ENCODE measurements at places on chromosomes 16 and 17. TPM values are rescaled to one million over a fixed set of nuclear protein-coding genes. Genes with fewer than 3 reads are reported as not detected.

GRCh38 chr16:74192281-74192797, 104.3 kb upstream of the PSMD7 start:
- DNase-seq = no peak

DNA sequence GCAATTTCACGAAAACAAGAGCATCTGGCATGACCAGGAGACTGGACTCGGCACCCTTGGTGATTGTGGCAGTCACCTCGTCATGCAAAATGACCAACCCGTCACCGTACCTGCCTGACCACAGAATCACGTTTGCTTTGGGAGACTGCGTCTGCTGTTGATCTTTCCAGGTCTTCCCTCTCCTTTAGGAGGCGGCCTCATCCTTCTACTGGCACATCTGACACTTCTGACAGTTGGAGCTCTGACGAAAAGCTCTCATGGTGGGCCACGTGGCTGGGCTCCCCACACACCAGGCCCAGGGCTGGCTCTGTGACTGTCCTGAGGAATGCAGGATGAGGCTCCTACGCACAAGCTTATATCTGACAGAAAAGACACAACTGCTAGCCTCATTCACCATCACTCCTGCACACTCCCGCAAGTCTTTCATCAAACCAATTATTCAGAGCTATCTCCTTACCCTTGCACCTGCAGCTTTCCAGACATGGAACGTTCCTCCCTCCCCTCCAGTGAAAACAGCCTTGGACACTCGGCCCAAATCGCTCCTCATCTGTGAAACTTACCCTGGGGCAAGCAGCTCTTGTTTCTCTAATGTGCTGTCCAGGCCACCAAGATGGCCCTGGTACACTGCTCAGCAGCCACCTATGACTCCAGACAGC, 3.6 kb downstream of the TRAP1 start:
- no peak for DNase-seq

- DNase-seq = peak; percentile 24
These were observed 116.0 kb downstream of the SNX29 start for GRCh38 chr16:12092544-12092921.

GRCh38 chr16:27790546-27791403, 240.8 kb downstream of the KATNIP start:
- no peak for DNase-seq

The SOST gene
- not detected for total RNA-seq

Measured in Daoy (cell line).